Activated CD4-positive, alpha-beta T cell treated with anti-CD3 and anti-CD28 coated beads, Interleukin-10, Interleukin-2, amounts not matched to agents 100 ng/mL and 50 ng/mL, durations not matched to agents 16 hours and 8 hours (primary cell): ENCODE measurements at places on chromosomes 16 and 17.

DNA sequence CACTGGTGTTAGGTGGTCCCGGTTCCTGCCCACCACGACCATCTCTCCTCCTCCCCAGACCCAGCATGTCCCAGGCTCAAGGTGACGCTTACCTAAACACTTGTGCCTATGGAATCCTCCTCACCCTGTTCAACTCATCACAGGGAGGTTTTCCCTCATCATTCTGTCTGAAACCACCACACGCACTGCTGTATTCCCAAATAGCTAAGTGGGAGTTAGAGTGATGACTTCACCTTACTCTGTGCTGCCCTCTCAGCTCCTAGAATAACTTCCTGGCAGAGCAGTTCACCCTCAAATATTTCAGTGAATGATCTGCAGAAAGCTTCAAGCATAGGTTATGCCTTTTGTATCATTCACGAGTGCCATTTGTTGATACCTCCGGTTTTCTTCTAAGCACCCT is 216.5 kb downstream of the CPPED1 start:
- DNase-seq = no peak

- no peak for DNase-seq
Measured at GRCh38 chr17:30091771-30092170, 24.8 kb upstream of the NSRP1 start.

- DNase-seq = peak; percentile 65
Measured at GRCh38 chr17:38900978-38901656, 24.3 kb upstream of the LASP1NB start.

- DNase-seq = peak; percentile 8
Measured at GRCh38 chr16:84373907-84374489, 5.7 kb downstream of the ATP2C2 start.

- no peak for DNase-seq
Measured at GRCh38 chr17:58507123-58507634, 7.3 kb downstream of the MTMR4 start.
